Gastroesophageal sphincter (tissue), 4 donors: ENCODE measurements at places on chromosomes 2 and 18.
A peak's percentile ranks its signal among the peaks of the same experiment; 100 is the strongest.

GRCh38 chr18:7066965-7067555, 50.5 kb downstream of the LAMA1 start:
- ATAC-seq: peak; percentile 41

- no peak for ATAC-seq
Measured at GRCh38 chr18:48182779-48183178, 226.4 kb downstream of the ZBTB7C start.

DNA sequence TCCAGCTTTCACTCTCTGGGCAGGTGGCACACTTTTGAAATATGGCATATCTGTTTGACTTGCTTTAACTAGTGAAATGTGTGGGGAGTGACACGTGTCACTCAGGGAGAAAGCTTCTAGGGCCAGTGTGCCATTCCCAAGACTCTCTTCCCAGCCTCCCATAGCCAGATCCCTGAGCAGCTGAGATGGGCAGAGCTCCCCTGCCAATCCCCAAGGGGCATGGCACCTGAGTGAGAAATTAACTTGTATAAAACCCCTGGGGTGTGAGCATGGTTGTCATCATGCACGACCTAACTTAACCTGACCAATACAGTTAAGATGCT, 39.0 kb upstream of the MARCO start:
- no peak for ATAC-seq

DNA sequence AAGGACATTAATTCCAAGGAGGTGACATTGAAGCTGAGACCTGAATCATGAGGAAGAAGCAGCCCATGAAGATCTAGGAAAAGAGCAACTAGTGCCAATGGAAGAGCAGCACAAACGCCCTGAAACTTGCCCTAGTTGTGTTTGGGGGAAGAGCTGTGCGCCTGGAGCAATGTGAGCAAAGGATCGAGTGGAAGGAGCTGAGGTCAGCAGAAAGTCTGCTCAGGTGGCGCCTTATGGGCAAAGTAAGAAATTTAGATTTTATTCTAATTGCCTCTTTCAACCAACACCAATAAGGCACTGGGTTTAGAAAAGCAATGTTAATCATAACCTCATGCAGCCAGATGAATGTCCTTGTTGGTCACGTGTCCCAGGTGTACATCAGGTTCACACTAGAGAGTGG, 226.0 kb upstream of the THSD7B start:
- ATAC-seq: no peak

DNA sequence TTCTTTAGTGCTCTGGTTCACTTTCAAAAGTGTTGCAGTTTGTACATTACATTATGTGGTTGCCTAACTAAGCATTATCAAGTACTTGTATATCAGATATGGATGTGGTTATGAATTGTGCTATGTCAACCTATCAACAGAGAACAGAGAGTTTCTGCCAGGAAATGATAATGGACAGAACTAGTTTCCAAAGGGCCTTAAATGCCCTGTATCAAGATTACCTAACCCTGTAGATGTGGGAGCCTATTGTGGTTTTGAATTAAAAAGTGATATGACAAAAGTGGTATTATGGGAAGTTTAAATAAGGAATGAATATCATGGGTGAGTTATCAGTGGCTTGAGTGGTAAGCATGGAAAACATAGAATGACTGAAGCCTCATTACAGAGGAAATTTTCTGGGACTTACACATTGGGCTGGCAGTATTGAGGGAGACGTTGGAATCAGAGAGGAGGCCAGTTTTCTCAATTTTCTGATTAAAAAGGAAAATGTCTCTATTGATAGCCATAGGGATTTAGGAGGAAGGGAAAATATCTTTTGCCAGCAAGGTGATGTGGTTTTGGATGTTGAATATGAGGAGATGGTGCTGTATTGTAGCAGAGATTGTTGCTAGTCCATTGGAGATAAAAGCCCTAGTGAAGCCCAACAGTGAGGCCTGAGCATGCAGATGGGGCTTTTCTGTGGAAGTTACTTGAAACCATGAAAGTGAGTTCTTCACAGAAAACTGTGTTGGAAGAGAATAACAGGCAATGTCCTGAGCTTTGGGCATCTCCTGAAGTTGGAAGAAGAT, 140.7 kb downstream of the TTC27 start:
- no peak for ATAC-seq

- ATAC-seq: peak; percentile 66
Measured at GRCh38 chr2:18440141-18440661, 120.3 kb downstream of the RDH14 start.

- peak; percentile 50 for ATAC-seq
Measured at GRCh38 chr2:219155054-219155644, 5.5 kb downstream of the NHEJ1 start.

- no peak for ATAC-seq
Measured at GRCh38 chr2:216839688-216840087, 20.2 kb downstream of the TNP1 start.

DNA sequence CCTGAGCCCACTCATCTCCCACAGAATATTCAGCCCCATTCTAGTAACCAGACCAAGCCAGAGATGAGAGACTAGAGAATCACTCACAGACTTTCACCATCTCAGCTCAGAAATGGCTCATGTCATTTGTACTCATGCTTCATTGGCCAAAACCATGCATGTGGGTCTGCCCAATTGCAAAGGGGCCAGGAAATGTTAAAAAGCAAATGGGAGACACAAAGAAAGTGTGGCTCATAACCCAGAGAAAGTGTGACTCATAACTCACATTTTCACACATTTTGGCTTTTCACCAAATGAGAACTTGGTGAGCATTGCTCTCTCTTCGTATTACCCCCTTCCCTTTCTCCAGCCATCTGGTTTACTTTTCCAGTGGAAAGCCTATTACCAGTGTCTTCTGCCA, 66.2 kb downstream of the MDH1 start:
- ATAC-seq: no peak

GRCh38 chr2:98658816-98659490, 50.6 kb downstream of the UNC50 start:
- ATAC-seq: no peak

- ATAC-seq: no peak
Measured at GRCh38 chr2:121128741-121129659, 156.0 kb downstream of the TFCP2L1 start.

- no peak for ATAC-seq
Measured at GRCh38 chr2:148994341-148994740, 44.2 kb upstream of the LYPD6B start.

DNA sequence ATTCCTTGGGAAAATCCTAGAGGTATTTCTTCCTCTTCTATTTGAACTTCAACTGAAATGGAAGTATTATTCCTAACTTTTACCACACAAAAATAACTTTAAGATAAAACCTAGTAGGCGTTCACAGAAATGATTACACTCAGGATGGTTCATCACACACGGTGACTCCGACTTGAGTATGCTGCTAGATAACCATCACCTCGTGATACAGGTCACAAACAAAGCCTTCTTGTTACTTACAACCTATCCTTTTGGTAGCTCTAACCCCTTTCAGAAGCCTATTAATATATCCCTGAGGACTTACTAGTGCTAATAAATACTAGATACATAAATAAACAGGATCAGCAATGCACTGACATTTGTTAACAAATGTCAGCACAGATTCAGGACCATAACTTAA, 101.0 kb upstream of the DNER start:
- ATAC-seq: no peak

- no peak for ATAC-seq
Measured at GRCh38 chr2:206353685-206354084, 79.2 kb downstream of the ZDBF2 start.

DNA sequence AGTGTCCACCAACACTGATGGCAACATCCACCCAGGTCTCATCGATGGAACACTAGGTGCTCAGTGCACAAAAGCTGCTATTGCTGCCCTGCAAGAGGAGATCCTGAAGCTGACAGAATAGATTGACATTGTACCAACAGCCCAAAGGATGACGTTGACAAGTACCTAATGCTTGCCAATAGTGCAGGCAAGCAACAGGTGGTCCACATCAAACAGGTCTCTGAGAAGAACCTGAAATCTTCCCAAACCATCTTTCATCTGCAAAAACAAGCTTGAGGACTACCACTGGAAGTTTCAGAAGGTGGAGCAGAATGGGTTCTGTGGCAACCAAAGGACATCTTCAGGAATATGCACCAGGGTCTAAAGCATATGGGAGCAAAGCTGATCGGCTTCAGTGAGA, 15.8 kb upstream of the PROKR1 start:
- ATAC-seq: no peak

GRCh38 chr18:46054956-46055837, 16.9 kb downstream of the PSTPIP2 start:
- ATAC-seq: no peak

- no peak for ATAC-seq
Measured at GRCh38 chr2:237473878-237474441, 13.1 kb upstream of the MLPH start.

DNA sequence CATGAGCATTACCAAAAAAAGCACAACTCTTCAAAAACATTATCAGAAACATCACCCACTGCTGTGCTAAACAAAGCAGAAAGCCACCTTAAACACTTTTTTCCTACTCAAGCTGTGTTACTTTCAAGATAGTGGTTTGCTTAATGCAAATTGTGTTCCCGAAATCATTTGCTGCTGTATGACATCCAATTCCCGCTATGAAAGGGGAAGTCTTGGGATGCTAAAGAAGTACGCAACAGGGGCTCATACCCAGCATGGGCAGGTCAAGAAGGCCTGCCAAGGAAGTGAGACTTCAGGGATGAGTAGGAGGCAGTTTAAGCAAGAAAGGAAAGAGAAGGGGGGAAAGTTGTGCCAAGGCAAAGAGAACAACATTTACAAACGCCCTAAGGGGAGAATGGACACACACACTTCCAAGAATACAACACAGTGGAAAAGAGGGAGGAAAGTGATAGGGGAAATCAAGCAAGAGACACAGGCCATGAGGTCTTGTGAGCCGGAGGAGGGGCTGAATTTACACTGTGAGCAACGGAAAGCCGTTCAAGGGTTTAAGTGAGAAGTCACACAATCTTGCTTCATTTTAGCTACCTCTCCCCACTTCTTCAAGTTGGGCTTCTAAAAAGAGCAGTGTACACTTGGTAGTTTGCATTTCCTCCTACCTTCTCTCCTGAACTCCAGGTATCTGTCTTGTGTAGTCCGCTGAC, 4.0 kb downstream of the PTPN2 start:
- ATAC-seq: no peak

GRCh38 chr2:20378891-20379519, 28.4 kb upstream of the PUM2 start:
- ATAC-seq: peak; percentile 97

GRCh38 chr18:22005191-22005841, 164.1 kb upstream of the GATA6 start:
- ATAC-seq: no peak

- no peak for ATAC-seq
Measured at GRCh38 chr2:98009887-98010760, 14.4 kb upstream of the TMEM131 start.

GRCh38 chr2:29317077-29317517, 201.9 kb downstream of the CLIP4 start:
- ATAC-seq: peak; percentile 37

DNA sequence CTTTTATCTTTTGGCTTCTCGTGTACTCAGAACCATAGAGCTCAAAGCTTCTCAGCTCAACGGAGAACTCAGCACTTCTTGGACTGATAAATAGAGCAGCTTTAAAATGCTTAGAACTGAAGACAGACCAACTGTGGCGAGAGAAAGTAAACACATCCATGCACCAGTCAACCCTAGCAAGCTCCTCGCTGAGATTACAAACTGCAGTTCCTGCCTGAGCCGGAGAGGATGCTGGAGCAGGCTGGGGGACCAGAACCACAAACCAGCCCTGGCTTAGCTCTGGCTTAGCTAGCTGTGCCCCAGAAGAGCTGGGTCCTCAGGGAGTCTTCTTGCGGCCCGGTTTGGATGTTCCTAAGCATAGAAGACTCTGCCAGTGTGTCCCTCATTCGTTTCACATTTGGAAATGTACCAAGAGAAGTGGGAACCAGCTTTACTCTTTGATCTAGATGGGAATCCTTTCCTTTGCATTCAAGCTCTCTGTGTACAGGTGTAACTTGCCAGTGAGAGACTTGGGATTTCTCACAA, 5.6 kb downstream of the PAX8 start:
- ATAC-seq: peak; percentile 41

DNA sequence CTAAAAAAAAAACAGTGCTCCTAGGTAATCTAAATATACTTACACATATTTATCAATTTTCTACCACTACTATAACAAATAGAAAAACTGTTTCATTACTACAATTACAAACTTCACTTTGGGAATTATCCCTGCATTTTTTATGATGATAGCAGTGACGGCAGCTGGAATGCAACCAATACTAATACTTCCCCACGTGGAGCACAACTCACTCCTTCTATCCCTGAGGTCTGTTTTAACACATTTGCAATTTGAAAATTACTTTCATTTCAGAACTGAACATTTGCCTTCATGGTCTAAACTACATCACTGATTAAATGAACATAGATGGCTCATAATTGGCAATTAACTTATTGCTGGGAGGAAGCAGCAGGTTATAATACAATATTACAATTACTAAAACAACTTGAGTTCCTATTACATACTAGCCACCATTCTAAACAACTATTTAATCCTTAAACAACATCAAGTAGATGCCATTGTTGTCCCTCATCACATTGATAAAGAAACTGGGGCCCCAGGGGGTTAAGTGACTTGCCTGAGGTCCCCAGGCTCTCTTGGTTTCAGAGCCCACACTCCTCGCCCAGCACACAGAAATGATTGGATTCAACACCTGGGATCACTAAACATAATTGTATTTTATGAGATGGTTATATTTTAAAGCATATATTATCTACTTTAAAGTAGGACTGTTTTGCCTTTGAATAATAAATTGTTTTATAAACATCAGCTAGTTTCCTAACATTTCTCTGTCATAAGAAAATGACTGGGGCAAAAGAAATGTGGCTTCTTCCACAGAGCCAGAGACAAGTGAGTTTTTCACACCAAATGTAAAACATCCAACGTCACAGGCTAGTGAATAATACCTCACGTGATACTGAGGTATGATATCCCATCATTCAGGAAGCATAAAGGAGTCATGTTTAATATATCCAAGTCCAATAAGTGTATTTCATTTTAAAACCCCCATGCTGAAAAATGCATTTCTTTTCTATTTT, 6.2 kb downstream of the COLEC12 start:
- ATAC-seq: peak; percentile 45

- no peak for ATAC-seq
Measured at GRCh38 chr2:185947722-185948121, 209.1 kb downstream of the FSIP2 start.

- ATAC-seq: no peak
Measured at GRCh38 chr2:201021914-201022313, 49.6 kb downstream of the HYCC2 start.

- no peak for ATAC-seq
Measured at GRCh38 chr2:196823750-196824522, 14.8 kb upstream of the C2orf66 start.

GRCh38 chr2:116585669-116586327, 1228.7 kb upstream of the DDX18 start:
- ATAC-seq: no peak

DNA sequence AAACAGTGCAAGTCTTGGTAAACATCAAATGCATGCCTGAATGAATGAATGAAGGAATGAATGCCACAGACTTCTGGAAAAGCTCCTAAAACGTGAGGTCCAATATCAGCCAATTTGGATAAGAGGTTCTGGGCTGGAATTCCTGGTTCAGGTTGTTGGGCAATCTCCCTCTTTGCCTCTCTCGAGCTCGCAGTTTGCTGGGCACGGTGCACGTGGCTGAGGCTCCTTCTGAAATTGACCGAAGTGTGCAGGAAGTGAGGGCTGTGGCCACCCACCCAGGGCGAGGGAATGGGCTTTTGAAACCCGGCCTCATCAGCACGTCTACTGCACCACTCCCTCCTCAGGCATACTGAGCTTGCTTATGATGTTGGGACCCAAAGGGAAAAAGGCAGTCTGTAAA, 288.8 kb upstream of the HS6ST1 start:
- ATAC-seq: no peak
